Liver (tissue), 10 donors: ENCODE measurements at places on chromosomes 1 and 21.
A peak's percentile ranks its signal among the peaks of the same experiment; 100 is the strongest.

DNA sequence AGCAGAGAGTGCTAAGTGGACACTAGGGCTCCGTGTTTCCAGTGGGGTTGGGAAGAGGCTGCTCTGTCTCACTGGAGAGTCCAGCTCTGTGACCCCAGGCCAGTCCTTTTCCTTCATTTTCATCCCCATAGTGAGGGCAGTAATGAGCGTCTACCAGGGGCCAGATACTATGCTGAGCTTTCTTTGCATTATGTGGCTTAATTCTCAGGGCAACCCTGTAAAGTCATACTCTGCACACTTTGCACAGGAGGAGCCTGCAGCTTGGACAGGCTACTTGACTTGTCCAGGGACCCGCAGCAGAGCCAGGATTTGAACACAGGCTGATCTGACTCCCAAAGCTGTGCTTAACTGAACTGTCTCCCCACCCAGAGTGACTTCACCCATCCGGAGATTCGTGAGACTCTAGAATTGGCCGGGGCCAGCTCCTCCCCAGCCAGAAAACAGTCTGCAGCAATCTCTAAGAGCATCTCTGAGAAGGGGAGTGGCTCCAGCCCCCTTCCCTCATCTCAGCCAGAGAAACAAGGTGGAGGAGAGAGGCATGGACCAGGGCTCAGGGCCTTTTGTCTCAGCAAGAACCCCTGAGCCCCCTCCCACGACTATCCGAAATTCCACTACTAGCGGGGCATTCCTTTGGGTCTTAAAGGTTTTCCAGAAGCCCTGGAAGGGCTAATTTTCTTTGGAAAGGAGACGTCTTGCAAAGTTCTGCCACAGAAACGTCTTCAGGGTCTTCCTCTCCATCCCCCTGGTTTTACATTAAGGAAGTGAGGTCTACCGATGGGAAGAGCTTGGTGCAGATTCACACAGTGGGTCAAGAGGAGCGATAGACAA lies 866 bp upstream of the FNDC5 start:
- DNase-seq, result no peak
- H3K27me3 ChIP-seq, result no peaks in the 10 kb centered on the region
- H3K4me1 ChIP-seq, result peaks cover 18% of the 10 kb centered on the region
- peak overlapping the region; percentile 47 for H3K4me3 ChIP-seq

GRCh38 chr1:167227934-167228378 lies 7.3 kb downstream of the POU2F1 start:
- no peaks in the 10 kb centered on the region for H3K36me3 ChIP-seq
- peaks cover 13% of the 10 kb centered on the region for H3K4me1 ChIP-seq
- no peak overlapping the region for H3K4me3 ChIP-seq
- no peak for DNase-seq
- no peak overlapping the region for H3K27ac ChIP-seq

- H3K27ac ChIP-seq, result no peak overlapping the region
- H3K4me1 ChIP-seq, result peaks cover 3% of the 10 kb centered on the region
- DNase-seq, result no peak
- H3K36me3 ChIP-seq, result no peaks in the 10 kb centered on the region
Observed at GRCh38 chr1:221230605-221231004, 351.4 kb downstream of the HLX start.

DNA sequence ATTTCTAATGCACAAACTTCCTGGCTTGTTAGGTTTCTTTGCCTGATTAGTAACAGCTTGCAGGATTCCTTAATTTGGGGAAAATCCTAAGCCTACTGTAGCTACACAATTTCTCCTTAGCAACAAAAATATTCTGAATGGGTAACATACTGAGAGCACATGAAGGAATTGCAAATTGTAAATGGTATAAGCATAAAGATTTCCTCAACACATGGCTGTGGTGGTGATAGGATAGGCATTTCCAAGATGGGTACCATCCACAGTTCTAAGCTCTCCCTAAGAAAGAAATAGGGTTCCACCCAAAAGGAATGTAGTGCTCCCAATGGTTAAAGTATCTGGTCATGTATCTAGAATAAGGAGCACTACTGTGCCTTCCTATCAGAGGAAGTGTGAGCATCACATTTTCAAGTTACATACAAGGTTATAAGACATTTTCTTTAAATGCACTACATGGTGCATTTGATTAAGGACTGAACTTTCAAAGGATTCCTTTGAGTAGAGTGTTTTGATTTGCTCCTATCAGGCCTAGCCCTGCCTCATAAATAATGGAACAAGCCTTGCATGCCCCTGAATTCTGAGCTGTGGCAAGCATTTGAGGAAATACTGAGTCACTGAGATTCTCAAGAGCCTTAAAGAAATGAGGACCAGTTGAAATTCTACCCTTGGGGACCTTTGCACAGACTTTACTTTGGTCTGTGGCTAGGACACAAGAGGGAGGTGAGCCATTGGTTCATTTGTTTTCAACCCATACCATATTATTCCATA lies 286.4 kb downstream of the PTBP2 start:
- no peak overlapping the region for H3K27ac ChIP-seq
- no peaks in the 10 kb centered on the region for H3K4me1 ChIP-seq
- H3K4me3 ChIP-seq, result no peak overlapping the region
- DNase-seq, result no peak
- no peaks in the 10 kb centered on the region for H3K36me3 ChIP-seq

- H3K4me3 ChIP-seq, result peak overlapping the region; percentile 15
- H3K36me3 ChIP-seq, result no peaks in the 10 kb centered on the region
- no peaks in the 10 kb centered on the region for H3K27me3 ChIP-seq
- DNase-seq, result no peak
- peaks cover 3% of the 10 kb centered on the region for H3K4me1 ChIP-seq
Observed at GRCh38 chr1:40884055-40884795, 22.1 kb upstream of the CITED4 start.

GRCh38 chr1:58902830-58903513 lies 119.1 kb upstream of the JUN start:
- H3K4me1 ChIP-seq, result no peaks in the 10 kb centered on the region
- H3K27me3 ChIP-seq, result no peaks in the 10 kb centered on the region
- DNase-seq, result no peak
- H3K36me3 ChIP-seq, result no peaks in the 10 kb centered on the region
- H3K4me3 ChIP-seq, result peak overlapping the region; percentile 91
- H3K27ac ChIP-seq, result peak overlapping the region; percentile 97
